CD8-positive, alpha-beta memory T cell (primary cell): ENCODE measurements at places on chromosomes 13 and 19. TPM values are rescaled to one million over a fixed set of nuclear protein-coding genes. Genes with fewer than 3 reads are reported as not detected.

DNA sequence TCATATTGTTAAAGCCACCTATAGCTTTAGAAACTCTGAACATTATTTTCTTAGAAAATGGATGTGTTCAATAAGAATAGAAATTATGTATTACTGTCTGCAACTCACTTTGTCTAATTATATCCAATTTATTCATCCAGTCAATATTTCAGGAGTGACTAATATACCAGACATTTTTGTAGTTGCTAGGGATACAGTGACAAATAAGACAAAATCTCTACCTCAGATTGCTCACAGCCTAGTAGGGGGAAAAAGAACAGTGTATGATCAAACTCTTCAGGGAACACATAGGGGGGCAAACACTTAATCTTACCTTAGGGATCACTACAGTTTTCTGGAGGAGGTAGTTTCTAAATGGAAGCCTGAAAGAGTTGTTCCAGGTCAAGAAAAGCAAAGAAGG lies 8.6 kb downstream of the BRCA2 start:
- DNase-seq, result no peak

PSG4 gene
- not detected for total RNA-seq

- DNase-seq, result no peak
Observed at GRCh38 chr13:113819731-113820715, 43.9 kb downstream of the GAS6 start.

GRWD1 gene
- total RNA-seq, result 105 TPM

VSTM1 gene
- not detected for total RNA-seq

UCHL3 gene
- total RNA-seq, result 37.1 TPM
